ENCODE measurements at places on chromosomes 11 and 22. TPM values are rescaled to one million over a fixed set of nuclear protein-coding genes. Genes with fewer than 3 reads are reported as not detected.

Gene KRTAP5-9
- not detected for total RNA-seq

Gene POU2AF1
- total RNA-seq: 0.46 TPM

Gene TRIM29
- 0.46 TPM for total RNA-seq

Gene SERHL2
- total RNA-seq: 4.4 TPM

Gene HTR3B
- total RNA-seq: 0.23 TPM

Gene OR52I2
- total RNA-seq: not detected

Gene SHISAL1
- total RNA-seq: 43.8 TPM

Gene RHBDD3
- 22.1 TPM for total RNA-seq

Gene RIC3
- total RNA-seq: 72.9 TPM

Gene APOA4
- total RNA-seq: not detected

Gene SORL1
- total RNA-seq: 30.2 TPM

Gene HIRA
- total RNA-seq: 26.8 TPM

All from diencephalon (tissue), 1 donor.